ENCODE measurements at places on chromosomes 3 and 15. TPM values are rescaled to one million over a fixed set of nuclear protein-coding genes. Genes with fewer than 3 reads are reported as not detected.

GRCh38 chr3:78905700-78906099, 862.1 kb downstream of the ROBO1 start:
- no peaks in the 10 kb centered on the region for H3K27me3 ChIP-seq
- no peaks in the 10 kb centered on the region for H3K4me1 ChIP-seq
- no peak overlapping the region for H3K27ac ChIP-seq
- no peak overlapping the region for H3K4me3 ChIP-seq

GRCh38 chr3:7917443-7918151, 584.0 kb upstream of the LMCD1 start:
- H3K4me1 ChIP-seq = no peaks in the 10 kb centered on the region
- H3K27ac ChIP-seq = no peak overlapping the region
- H3K27me3 ChIP-seq = no peaks in the 10 kb centered on the region
- H3K36me3 ChIP-seq = no peaks in the 10 kb centered on the region
- no peak overlapping the region for H3K4me3 ChIP-seq

DNA sequence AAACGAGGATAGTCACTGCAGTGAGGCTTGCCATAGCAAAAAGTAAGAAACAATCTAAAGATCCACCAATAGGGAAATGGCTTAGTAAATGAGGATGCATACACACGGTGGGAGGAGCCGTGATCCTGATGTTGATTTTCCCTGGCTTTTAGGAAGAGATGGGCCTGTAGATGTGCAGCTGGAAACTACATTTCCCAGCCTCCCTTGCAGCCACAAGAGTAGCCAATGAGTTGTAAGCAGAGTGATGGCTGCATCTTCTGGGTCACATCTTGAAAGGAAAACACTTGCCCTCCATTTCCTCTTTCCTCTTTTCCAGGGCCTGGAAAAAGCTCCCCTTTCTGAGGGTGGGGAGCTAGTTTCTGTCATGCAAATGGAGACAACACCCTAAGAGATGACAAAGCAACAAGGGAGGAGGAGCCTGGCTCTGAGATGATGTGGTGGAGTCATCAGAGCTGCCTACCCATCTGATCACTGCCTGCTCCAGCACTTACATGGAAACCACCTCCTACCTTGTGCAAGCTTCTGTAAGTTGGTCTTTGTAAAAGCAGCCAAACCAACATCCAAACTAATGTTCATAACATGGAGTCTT, 139.1 kb downstream of the TLE3 start:
- H3K27me3 ChIP-seq = no peaks in the 10 kb centered on the region
- no peak overlapping the region for H3K27ac ChIP-seq
- no peaks in the 10 kb centered on the region for H3K36me3 ChIP-seq

DNA sequence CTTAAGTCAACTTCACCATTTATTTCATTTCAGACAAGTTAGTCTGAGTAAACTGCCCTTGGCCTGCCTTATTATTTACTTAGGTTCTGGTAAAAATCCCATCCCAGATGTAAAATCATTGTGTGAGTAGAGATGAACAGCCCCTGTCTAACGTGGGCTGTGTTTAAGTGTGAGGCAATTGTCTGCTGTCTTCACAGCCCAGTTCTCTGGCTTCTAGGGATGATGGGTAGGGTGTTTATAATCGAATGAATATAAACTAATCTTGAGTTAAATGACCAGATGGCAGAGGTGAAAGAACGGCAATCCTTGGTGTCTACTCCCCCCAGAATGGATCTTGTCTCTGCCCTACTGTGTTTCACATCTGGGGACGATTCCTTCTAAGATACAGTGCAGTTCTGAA, 20.8 kb downstream of the PPARG start:
- no peak overlapping the region for H3K27ac ChIP-seq

DNA sequence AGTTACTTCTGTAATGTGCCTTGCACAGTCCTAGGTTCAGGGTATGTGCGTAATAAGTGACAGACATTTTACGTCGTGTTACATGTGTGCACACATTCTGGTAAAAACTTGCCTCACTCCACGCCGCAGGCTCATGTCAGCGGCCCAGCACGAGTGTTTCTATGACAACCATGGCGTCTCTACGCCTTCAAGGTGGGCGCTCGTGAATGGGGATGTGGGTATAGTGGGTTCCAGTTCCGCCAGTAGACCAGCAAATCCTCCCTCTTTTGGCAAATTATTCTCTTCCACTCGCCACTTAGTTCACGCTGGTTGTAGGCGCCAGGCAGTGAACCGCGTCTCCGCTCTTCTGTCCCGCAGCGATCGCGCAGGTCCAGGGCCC, 40.3 kb downstream of the CHST14 start:
- H3K4me1 ChIP-seq = peaks cover 4% of the 10 kb centered on the region
- H3K36me3 ChIP-seq = no peaks in the 10 kb centered on the region
- no peak overlapping the region for H3K27ac ChIP-seq

SH2D7 gene
- not detected for total RNA-seq

DNA sequence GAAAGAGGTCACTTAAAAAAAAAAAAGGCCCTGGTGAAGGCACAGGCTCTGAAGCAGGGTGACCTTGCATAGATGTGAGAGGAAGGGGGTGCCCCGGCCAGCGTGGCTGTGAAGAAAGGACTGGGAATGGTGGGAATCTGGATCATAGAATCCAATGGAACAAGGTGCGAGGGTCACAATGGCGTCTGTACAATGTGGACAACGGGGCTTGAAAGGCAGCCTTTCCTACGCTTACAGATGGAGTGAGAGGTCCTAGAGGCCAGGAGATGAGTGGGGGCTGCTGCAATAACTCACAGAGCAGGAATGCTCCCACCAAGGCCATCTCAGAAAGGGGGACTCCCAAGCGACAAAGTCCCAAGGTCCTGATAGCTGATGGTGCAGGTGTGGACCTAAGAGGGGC, 162.2 kb downstream of the ATP10A start:
- H3K4me3 ChIP-seq = no peak overlapping the region
- H3K27ac ChIP-seq = no peak overlapping the region
- H3K4me1 ChIP-seq = peaks cover 6% of the 10 kb centered on the region
- no peak for DNase-seq
- no peaks in the 10 kb centered on the region for H3K36me3 ChIP-seq
- H3K27me3 ChIP-seq = no peaks in the 10 kb centered on the region

GRCh38 chr15:70259028-70259424, 161.3 kb upstream of the TLE3 start:
- H3K4me1 ChIP-seq = peaks cover 3% of the 10 kb centered on the region
- H3K36me3 ChIP-seq = no peaks in the 10 kb centered on the region
- H3K27me3 ChIP-seq = no peaks in the 10 kb centered on the region
- H3K4me3 ChIP-seq = no peak overlapping the region
- DNase-seq = no peak

GRCh38 chr15:101490922-101491733, 1.6 kb upstream of the PCSK6 start:
- DNase-seq = no peak
- H3K36me3 ChIP-seq = no peaks in the 10 kb centered on the region
- H3K4me3 ChIP-seq = no peak overlapping the region
- H3K27ac ChIP-seq = no peak overlapping the region
- H3K4me1 ChIP-seq = no peaks in the 10 kb centered on the region

- DNase-seq = no peak
- H3K4me3 ChIP-seq = no peak overlapping the region
- no peak overlapping the region for H3K27ac ChIP-seq
- H3K27me3 ChIP-seq = no peaks in the 10 kb centered on the region
- no peaks in the 10 kb centered on the region for H3K36me3 ChIP-seq
Observed at GRCh38 chr3:178073366-178073765, 462.9 kb upstream of the KCNMB2 start.

ADGRG7 gene
- not detected for total RNA-seq

DNA sequence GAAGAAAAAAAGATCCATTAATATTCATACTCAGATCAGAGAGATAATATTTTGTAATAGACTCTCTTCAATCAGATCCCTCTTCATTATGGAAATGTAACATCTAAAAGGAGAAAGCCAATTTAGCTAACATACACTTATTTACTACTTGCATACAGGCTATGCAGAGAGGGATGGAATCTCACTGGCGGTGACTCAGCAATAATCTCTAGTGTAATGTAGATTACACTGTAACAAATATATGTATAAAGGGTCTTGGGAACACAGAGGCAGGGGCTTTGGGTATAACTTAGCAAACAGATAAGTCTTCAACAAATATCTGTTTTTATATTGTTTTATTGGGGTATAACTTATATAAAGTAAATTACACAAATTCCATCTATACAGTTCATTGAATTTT, 69.6 kb downstream of the CGNL1 start:
- DNase-seq = no peak
- no peaks in the 10 kb centered on the region for H3K4me1 ChIP-seq
- H3K4me3 ChIP-seq = no peak overlapping the region
- no peak overlapping the region for H3K27ac ChIP-seq

DNA sequence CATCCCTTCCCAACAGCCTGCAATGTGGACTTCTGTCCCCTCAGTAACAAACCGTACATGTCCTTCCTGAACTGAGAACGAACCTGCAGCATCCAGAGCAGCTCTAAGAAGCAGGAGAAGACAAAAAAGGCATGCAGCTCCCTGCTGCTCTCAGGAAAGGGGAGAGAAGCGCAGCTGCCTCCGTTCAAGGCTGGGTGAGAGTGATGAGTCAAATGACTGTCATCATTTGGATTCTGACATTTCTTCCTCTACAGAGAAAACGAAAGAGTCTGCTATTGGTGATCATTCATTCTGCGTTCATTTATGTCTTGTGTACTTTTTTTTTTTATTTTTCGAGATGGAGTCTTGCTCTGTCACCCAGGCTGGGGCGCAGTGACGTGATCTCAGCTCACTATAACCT, 677.8 kb downstream of the FHIT start:
- no peaks in the 10 kb centered on the region for H3K27me3 ChIP-seq
- H3K27ac ChIP-seq = no peak overlapping the region
- H3K4me3 ChIP-seq = no peak overlapping the region
- no peaks in the 10 kb centered on the region for H3K36me3 ChIP-seq
- no peaks in the 10 kb centered on the region for H3K4me1 ChIP-seq

PAQR5 gene
- 8.7 TPM for total RNA-seq

GRCh38 chr3:30006111-30006510, 600.3 kb upstream of the TGFBR2 start:
- H3K4me3 ChIP-seq = no peak overlapping the region
- H3K4me1 ChIP-seq = no peaks in the 10 kb centered on the region

GRCh38 chr3:40930131-40930538, 269.2 kb upstream of the CTNNB1 start:
- H3K27me3 ChIP-seq = no peaks in the 10 kb centered on the region
- H3K27ac ChIP-seq = no peak overlapping the region
- H3K4me1 ChIP-seq = peaks cover 1% of the 10 kb centered on the region
- H3K36me3 ChIP-seq = no peaks in the 10 kb centered on the region

Measured in H1 (cell line).